Activated CD4-positive, alpha-beta T cell treated with anti-CD3 and anti-CD28 coated beads, Interleukin-2, amount 50 U/mL, for 24 hours (primary cell): ENCODE measurements at places on chromosomes 13 and 19.

DNA sequence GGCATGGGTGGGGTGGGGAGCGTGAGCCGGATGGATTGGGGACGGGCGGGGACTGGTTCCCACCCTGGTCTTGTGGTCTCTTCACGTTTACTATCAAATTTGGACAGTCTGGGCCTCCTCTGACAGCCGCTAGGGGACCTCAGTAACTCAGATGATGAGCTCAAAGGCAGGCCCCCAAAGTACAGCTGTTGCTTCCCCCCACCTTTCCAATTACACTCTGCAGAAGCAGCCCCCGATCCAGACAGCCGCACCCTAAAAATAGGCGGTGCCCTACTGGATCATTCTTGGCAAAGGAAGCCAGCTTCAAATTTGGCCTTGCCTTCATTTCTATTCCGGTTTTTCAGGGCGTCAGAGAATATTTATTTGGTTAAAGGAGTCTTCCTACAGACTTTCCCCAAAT, 1.9 kb upstream of the FOXO1 start:
- no peak for DNase-seq

DNA sequence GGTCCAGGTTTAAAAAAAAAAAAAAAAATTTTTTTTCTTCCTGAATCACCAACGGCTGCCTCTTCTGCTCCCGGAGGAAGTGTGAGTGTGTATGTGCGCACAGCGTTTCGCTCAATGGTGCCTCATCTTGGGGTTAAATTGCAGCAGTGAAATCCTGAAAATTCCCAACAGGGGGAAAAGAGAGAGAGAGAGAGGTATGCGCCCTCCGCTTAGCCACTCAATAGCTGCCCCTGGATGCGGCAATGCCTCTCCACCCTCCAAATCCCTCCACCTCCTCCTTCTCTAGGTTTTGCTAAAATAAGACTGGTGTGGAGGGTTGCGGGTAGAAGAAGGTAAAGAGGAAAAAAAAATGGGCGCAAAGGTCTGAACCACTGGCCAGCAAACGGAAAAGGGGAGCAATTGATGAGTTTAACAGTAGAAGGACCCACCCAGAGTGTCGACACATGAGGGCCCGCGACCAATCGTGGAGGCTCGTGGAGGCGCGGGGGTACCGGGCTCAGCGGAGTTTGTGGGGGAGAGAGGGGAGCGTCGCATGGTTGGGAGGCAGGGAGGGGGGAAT, 853 bp upstream of the CACNA1A start:
- no peak for DNase-seq

- DNase-seq = no peak
These were observed 332.4 kb downstream of the FOXO1 start for GRCh38 chr13:40334031-40334430.

DNA sequence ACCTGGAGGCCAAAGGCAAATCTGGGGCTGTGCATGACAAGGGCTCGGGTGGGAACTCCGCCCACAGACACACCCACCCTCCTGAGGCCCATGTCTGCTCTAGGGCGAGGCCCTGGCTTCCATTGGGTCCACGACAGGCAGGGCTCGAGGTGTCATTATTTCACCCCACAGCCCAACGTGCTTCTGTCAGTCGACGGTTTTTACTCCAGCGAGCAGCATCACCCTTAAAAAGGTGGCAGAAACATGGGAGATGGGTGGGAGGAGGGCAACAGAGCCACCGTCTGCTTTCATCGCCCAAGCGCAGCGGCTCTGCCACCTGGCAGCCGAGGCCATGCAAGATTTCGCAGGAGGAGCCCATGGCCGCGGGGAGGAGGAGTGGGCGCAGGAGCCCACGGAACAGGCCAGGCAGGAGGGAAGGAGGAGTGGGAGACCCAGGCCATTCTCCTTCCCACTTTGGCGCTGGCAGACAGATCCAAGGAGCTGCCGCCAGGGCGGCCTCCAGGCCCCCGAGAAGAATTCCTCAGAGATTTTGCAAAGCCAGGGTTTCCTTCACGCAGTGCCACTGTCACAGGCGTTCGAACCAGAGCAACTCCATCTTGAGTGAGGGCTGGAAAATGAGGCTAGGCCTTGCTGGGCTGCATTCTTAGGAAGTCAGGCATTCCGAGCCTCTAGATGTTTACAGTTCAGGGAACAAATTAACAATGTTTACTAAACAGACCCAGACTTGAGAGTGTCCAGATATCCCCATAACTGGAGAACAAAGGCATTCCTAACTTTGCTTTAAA, 49.3 kb upstream of the TUBGCP3 start:
- no peak for DNase-seq

DNA sequence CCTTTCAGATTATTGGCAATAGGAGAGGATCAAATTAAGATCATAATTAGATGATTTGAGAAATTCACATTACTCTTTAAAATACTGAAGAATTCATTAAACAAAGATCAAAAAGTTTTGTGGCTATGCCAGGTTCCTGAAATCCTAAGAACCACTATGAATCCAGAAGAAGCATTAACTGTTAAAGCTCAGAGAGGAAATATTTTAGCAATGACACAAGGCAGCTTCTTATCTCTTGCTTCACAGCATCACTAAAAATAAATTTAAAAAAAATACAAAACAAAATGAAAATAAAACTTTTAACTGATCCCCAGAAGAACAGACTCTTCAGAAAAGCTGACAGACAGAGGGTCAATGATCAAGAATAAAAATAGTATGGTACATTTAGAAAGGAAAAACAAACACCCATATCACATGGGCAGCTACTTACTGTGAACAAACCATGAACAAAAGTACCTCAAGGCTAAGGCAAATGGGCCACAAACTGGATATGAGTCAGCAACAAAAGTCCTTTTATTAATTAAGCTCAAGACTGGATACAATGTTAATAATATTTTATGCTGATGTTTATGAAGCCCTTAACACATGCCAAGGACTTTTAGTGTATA, 19.6 kb downstream of the RNF6 start:
- DNase-seq = no peak

DNA sequence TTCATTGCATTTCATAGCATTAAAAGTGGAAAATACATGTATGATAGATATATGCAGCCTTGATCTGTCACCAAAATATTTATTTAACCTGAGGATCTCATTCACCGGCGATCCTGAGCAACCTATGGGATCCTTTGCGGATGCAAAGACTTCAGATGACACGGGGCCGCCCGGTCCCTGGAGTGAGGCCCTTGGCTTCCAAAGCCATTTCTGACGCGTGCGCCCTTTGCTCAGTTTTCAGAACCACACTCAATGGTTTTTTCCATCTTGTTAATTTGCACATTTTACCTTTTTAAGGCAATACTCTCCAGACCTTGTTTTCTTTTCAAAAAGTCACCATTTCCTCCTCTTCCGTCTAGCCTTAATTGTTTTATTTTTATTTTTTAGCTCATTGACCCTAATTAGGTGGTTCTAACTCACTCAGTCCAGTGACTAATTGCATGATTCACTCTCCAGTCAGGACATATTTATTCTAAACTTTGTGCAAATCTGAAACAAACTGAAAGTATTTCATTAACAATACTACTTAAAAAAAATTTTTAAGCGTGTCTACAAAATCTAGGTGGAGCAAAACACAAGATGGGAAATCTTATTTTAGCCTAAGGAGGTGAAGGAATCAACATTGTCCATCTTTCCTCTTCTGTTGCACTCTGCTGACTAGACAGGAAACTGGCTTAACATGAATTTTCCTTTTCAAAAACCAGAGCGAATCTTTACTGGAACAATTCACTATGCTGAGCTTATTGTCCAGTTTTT, 47.9 kb downstream of the COL4A1 start:
- DNase-seq = no peak

GRCh38 chr13:112634102-112634501, 46.1 kb upstream of the TUBGCP3 start:
- DNase-seq = no peak

- no peak for DNase-seq
These were observed 33.0 kb downstream of the GJA3 start for GRCh38 chr13:20127562-20128458.

GRCh38 chr13:50401049-50401505, 385.8 kb downstream of the KCNRG start:
- no peak for DNase-seq

GRCh38 chr13:109604894-109605293, 181.5 kb downstream of the IRS2 start:
- no peak for DNase-seq

GRCh38 chr13:113748101-113748861, 10.7 kb upstream of the TMEM255B start:
- no peak for DNase-seq

- no peak for DNase-seq
These were observed 9.6 kb downstream of the ABHD13 start for GRCh38 chr13:108227651-108228272.

DNA sequence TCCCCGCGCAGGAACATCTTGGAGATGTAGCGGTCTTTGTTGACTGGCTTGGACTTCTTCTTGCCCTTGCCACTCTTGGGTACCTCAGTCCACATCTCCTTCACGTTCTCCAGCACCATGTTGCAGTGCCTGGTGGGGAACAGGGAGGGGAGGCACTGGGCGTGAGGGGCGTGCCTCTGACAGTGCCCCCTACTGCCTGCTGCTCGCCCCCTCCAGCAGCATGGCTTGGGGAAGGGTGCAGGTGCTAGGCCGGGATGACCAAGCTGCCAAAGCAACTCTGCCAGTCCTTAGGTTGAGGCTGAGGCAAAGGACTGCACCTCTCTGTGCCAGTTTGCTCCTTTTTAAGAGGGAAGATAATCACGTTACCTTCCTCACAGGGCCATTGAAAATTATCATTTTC, 4.2 kb downstream of the SNRPD2 start:
- no peak for DNase-seq

GRCh38 chr13:48316826-48317510, 13.4 kb downstream of the RB1 start:
- no peak for DNase-seq

- DNase-seq = no peak
These were observed 56.4 kb downstream of the ZNF568 start for GRCh38 chr19:36972571-36972970.

DNA sequence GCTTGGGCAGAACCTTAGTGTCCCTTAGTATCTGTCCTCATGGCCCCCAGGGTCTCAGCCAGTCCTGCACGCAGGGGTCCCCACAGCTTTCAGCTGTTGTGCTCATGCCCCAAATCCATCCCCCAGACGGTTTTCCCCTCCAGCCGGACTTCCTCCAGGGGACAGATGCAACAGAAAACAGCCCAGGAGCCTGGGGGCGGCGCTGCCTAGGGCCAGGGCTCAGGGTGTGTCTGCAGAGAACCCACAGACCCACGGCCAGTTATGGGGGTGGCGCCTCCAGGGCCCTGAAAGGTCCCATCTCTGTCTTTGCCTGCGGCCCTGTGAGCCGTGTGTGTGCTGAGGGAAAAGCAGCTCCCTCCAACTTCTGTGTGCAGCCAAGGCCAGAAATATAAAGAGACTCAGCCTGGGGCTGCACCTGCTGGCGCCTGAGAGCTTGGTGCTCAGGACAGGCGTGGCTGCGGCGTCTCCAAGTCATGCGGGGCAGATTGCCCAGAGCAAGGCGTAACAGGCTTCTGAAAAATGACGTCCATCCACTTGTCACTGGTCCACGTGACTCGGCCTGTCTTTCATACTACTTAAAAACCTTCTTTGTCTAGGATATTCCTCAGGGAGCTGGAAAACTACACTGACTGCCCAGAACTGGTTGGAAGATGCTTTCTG, 22.1 kb upstream of the F7 start:
- no peak for DNase-seq

GRCh38 chr13:75547917-75548316, 1.7 kb upstream of the UCHL3 start:
- no peak for DNase-seq

GRCh38 chr13:55155046-55155445, 1985.7 kb upstream of the PRR20A start:
- DNase-seq = no peak

GRCh38 chr19:55857149-55857548, 20.8 kb downstream of the NLRP4 start:
- no peak for DNase-seq

DNA sequence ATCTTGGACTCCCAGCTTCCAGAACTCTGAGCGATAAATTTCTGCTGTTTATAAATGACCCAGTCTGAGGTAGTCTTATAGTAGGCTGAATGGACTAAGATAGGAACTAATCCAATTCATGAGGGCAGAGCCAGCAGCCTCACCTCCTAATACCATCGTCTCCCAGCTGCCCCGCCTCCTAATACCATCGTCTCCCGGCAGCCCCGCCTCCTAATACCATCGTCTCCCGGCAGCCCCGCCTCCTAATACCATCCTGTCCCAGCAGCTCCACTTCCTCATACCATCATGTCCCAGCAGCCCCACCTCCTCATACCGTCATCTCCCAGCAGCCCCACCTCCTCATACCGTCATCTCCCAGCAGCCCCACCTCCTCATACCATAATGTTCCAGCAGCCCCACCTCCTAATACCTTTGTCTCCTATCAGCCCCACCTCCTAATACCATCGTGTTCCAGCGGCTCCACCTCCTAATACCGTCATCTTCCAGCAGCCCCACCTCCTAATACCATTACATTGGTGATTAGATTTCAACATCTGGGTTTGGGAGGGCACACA, 2.4 kb upstream of the ARGLU1 start:
- peak; percentile 54 for DNase-seq

DNA sequence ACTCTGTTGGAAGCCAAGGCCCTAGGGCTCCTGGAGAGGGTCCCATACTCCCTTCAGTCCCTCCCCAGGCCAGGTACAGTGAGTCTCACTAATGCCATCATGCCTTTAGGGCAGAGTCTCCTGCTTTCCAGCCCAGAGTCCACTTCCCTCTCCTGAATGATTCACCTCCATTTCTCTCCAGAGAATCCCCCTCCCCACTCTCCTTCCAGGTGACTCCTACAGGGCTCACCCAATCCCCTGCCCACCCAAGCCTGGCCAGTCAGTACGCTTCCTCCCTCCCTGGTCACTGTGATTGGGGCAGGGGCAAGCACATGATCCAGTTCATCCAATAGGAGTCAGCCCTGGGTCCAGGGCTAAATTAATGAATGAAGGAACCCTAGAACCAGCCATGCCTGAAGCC, 35.0 kb upstream of the PNMA8B start:
- DNase-seq = no peak

- DNase-seq = no peak
These were observed 37.8 kb upstream of the ZNF507 start for GRCh38 chr19:32307591-32307990.

- DNase-seq = no peak
These were observed 96.6 kb downstream of the SIPA1L3 start for GRCh38 chr19:38003438-38004185.

- DNase-seq = peak; percentile 55
These were observed 2.5 kb downstream of the KLK10 start for GRCh38 chr19:51016798-51017683.
